Fibroblast of skin of back (primary cell): ENCODE measurements at places on chromosomes 2 and 18.
A peak's percentile ranks its signal among the peaks of the same experiment; 100 is the strongest.

- no peak for DNase-seq
Measured at GRCh38 chr2:66069937-66070720, 364.8 kb upstream of the MEIS1 start.

DNA sequence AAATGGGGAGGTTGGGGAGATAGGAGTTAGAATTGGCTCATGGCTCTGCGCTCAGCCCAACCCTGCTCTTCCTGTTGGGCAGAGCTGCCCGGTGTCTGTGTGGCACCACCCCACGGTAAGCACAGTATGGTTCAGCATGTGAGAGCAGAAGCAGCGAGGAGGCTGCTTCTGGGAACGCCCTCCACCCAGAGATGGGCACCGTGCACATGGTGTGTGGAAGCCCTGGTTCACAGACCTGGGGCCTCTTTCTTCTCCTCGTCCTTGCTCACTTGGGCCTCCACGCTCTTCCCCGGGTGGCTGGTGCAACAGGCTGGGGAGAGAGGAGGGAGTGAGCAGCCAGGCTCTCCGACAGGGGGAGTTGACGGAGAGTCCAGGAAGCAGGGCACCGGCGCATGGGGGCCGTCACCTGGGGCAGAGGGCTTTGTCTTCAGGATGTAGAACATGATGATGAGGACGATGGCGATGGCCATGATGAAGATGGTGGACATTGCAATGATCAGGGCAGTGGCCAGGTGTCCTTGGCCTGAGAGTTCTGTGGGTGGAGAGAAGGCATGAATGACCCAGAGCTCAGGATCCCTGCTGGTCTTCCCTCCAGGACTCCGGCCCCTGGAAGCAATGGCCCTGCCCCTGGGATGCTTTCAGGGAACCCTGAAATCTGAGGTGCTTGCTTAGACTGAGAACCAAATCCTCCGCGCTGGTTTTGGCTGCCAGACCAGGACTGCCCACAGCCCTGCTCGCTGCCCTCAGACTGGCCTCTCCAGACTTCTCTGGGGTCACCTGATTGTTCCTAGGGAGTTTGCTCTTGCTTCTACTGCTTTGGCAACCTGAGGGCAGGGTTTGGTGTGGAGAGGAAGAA is 78.3 kb downstream of the EDAR start:
- DNase-seq = no peak

DNA sequence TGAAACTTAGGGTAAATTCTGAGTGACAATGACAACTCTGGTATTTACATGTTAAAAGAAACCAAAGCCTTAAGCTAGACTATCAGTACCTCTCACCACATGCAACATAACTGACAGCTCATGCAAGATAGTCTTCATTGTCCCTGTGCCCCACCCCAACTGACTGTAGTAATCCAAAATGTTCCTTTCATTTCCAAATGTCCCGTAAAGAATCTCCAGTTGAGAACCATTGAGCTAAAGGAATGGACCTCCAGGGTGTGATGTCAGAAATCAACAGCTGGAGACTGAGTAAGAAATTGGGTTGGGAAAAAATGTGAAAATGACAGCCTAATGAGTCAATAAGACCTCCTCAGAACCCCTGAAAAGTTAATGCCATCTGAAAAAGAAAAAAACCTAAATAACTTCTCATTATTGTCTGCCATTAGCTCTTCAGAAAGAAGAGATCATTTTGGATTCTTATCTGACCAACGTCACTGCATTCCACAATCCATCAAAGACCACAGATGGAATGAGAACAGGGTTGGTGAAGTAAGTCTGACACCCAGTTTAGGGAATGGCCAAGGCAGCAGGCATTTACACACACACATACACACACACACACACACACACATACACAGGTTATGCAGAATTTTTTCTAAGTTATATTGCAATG is 51.7 kb upstream of the ACVR2A start:
- peak; percentile 65 for DNase-seq

- no peak for DNase-seq
Measured at GRCh38 chr18:66874812-66875474, 271.1 kb upstream of the CDH19 start.

- DNase-seq = no peak
Measured at GRCh38 chr2:136208682-136209420, 90.9 kb upstream of the CXCR4 start.

DNA sequence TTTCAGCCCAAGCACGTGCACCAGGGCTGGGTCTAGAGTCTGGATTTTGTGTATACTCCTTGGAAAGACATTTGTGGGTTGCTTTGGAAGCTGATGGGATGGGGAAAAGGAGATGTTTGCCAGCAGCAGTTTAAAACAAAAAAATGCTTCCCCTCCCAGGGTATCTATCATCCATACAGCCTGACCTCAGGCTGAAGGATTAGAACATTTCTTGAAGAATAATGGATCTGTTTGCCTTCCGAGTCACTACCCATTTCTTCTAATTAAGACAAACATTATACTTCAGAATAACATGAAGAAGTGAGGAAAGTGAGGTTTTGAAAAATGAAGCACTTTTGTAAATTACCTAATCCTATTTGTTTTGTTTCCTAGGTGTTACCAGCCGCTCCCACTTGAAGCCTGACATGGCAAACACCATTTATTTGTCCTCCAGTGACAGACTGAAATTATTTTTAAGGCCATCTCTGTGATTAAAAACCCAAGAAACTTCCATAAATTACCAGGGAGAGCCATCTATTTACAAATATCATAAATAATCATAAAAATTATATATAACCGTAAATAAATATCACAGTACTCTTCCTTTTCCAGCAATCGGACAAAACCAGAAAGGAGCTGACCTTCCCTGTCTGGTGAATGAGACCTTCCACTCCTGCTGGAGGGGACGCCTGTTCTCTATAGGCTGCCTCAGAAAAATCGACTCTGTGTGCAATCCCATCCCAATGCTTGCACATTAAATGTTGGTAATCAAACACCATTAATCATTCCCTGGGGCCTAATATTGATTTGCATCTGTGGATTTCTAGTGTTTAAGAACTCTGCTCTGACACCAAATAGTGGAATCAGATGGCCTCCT is 106.8 kb downstream of the C1D start:
- DNase-seq = no peak

DNA sequence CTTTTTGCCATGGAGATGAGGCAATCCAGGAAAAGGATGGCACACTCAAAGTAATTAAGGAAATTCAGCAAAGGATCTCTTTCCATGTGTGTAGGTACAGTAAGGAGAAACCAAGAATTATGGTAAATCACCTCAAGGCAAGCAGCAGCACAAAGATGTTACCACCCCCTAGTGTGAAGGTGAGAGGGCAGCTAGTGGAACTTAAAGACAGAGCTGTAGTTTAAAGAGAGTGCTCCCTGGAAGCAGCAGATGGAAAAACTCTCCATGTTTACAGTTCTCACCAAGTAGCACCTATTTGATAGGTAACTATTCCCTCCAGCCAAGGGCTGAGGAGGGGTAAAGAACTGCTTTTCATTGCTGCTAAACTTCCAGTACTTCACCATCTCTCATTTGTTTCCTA is 860.4 kb upstream of the CRIM1 start:
- DNase-seq = no peak

DNA sequence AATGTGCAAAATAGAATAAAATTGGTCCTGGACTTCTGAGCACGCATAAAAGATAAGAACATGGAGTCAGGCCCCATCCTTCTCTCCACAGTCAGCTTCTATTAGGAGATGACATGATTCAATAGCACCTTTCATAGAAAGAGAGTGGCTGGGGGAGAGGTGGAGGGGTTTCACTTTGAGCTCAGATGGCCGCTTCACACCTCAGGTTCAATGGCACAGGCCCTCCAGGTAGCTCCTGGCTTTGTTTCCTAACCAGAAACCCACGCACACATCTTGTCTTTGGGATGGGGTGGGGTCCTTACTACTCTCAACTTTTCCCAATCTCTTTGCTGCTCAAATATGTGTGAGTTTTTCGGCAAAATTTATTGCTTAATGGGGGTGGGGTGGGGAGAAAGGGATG is 332.3 kb downstream of the CLIP4 start:
- DNase-seq = no peak

- DNase-seq = no peak
Measured at GRCh38 chr2:222545823-222546795, 109.8 kb downstream of the FARSB start.

DNA sequence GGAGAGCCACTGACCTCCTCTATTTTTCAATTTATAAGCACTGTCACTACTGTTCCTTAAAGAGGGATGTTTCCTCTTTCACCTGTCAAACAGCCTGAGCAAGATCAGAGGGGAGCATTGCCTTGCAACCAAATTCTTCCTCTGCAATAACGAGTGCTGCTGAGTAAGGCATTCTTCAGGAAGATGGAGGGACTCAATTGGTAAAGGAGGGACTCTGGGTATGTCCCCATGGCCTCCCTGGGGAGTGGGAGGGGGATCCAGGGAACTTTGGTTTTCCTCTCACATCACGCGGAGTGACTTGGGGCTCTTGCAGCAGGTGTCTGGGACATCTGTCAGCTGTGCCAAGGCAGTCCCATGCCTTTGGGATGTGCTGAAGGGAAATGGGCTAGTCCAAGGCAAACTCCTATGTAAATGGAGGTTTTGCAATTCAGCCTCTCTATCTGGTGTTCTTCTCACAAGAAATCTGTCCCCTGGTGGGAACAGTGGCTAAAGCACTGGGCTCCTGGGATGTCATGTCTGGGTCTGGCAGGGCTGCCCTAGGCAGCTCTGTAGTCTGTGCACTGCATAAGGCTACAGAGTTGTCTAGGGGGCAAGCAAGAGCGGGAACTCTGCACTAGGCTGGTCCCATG is 14.4 kb upstream of the HES6 start:
- DNase-seq = no peak

DNA sequence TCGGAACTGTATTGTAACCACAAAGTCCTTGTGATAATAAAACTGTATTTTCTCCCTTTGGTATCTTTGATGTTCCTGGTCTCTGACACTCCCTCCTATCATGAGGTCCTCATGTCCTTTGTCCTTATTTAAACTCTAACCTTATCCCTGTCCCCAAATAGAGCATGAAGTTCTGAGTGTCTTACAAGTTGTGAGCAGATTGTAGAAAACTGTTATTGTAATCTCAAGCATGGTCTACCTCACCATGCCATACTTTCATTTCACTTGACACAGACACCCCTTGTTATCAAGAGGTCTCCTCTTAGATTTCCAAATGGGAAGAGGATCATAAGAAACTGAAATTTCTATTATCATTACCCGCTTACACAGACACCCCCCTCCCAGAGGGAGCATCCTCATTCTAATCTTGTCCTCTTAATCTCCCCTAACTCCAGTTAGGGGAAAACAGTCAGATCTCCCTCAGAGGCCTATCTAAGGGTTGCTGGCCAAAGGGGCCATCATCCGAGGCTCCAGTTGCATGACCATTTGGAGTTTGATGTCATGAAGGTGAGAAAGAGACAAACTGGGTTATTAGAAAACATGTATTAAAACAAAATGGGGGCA is 29.0 kb downstream of the MYO3B start:
- no peak for DNase-seq

GRCh38 chr2:147450661-147451510 is 393.9 kb upstream of the ACVR2A start:
- DNase-seq = no peak

DNA sequence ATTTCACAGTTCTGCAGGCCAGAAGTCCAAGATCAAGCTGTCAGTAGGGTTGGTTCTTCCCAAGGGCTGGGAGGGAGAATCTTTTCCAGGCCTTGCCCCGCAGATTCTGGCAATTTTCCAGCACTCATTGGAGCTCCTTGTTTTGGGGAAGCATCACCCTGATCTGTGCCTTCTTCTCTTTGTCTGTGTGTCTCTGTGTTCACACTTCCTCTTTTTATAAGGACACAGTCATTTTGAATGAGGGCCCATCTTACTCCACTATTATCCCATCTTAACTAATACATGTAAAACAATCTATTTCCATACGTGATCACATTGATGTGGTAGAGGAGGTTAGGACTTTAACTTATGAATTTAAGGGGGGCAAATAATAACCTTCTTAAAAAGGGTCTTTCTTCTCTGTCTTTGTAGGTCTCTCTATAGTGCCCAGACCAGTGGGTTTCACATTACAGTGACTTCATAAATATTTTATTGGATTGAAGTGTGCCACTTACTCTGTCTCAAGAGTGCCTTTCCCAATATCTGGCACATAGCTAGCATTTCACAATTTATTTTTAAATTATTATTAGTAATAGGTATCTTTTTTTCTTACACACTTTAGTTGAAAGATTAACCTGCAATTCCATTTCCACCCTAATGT is 68.9 kb upstream of the CBLN2 start:
- DNase-seq = no peak

DNA sequence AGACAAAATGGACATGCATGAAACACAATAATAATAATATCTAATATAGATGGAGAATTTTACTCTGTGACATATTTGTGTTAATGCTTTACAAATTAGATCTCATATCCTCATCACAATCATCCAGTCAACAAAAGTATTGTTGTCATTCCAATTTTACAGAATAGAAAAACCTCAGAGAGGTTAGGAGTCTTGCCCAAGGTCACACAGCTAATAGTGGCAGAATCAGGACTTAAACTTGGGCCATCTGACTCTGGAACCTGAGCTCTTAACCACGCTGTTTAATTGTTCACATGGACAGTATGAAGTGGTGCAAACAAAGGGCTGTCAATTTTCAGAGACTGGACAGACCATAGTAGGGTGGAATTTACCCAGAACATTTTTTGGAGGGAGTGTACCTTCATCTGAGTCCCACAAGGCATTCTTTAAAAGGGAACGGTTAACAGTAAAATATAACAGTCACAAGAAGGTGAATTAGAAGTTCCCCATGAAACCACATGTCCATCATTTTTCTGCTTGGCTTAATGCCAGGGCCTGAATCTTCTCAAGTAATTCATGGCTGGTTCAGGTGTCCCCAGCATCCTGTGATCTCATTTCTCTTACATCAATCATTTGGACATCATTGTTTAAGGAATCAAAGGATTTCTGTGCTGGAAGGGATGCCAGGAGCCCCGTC is 35.4 kb upstream of the CCDC93 start:
- DNase-seq = no peak

GRCh38 chr2:109209941-109210340 is 80.9 kb downstream of the SH3RF3 start:
- no peak for DNase-seq

DNA sequence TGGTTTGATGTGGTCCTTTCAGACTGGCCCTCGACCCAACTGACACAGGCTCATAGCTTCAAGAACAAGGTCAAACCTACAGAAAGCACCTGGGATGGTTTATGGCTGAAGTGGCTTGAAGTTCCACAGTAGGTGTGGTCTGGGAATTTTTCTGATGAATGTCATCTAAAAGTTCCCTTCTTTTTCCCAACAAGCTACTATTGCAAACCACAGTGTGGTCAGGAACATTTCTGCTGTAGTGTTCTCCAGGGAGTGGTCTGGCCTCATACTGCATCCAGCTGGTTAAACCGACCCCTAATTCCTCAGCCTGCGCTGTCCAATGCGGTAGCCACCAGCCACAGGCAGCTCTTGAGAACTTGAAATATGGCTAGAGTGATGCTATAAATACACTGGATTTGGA is 92.7 kb downstream of the FAM124B start:
- peak; percentile 55 for DNase-seq

GRCh38 chr2:212177724-212178123 is 360.9 kb downstream of the ERBB4 start:
- no peak for DNase-seq

DNA sequence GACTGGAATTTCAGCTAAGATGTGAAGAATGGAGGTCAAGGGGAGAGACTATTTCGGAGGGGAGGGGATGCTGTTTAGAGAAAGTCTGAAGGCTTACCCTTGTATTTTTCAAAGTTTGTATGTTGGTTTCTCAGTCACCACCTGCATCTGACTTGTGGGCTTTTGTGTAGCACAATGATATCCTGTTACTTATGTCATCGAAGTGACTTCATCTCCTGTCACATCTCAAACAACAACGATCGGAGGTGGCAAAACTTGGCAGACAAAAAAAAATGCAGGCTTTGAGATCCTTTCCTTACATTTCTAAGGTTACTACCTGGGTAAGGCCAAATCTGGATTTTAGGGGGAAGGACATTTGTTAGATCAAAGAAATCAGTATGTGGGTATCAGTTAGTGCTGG is 11.7 kb upstream of the CXCR4 start:
- no peak for DNase-seq
